ENCODE measurements at places on chromosomes 6 and 20. TPM values are rescaled to one million over a fixed set of nuclear protein-coding genes. Genes with fewer than 3 reads are reported as not detected.
A peak's percentile ranks its signal among the peaks of the same experiment; 100 is the strongest.

- no peak for DNase-seq
Measured at GRCh38 chr6:138038142-138038870, 68.9 kb downstream of the PERP start.

The TTI1 gene
- 22.4 TPM for total RNA-seq

DNA sequence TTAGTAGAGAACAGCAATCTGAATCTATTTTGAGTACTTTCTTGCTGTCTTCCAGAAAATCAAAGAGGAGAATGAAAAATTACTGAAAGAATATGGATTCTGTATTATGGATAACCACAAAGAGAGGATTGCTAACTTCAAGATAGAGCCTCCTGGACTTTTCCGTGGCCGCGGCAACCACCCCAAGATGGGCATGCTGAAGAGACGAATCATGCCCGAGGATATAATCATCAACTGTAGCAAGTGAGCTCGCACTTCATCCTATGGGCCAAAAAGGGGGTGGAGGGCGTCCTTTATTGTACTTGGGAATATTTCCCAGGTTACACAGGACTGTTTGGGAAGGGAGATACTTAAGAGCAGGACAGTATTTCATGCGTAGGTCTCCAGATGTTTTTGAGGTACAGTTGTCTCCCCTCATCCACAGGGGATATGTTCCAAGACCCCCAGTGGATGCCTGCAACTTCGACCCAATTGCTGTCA lies 37.3 kb upstream of the PLCG1 start:
- DNase-seq = no peak

DNA sequence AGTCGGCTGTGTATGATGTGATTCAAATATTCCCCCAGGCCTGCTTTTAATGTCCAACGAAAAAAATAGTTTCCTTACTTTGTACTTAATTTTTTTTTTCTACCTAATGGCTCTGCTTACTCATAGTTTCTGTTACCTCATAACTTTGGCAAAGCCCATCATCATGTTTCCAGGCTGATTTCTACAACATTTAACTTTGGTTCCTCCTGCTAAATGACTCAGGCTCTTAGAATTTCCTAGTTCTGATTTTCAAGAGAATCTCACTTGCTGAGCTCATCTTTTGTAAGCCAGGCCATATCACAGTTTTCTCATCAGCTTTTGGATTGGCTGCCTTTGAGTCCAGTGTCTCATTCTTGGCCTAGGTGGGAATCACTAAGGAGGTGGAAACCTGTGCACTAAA lies 323.1 kb downstream of the HDGFL1 start:
- peak; percentile 92 for DNase-seq

DNA sequence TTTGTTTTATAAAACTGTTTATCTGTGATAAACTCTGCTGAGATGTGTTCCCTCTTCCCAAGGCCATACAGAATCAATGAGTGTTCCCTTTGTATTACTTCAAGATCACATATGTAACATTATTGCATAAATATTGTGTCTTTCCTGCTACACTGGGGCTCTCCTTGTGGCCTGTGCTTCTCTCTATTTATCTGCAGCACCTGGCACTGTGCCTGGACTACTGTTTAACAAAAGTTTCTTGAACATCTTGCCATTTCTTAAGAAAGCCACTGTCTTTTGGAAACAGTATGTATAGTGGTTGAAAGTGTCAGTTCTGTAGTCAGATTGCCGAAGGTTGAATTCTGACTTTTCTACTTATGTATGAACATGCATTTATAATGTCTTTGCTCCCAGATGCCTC lies 169.0 kb upstream of the SCGN start:
- DNase-seq = no peak

- no peak for DNase-seq
Measured at GRCh38 chr6:13273202-13273930, 55.0 kb downstream of the TBC1D7 start.

The TMEM151B gene
- not detected for total RNA-seq

DNA sequence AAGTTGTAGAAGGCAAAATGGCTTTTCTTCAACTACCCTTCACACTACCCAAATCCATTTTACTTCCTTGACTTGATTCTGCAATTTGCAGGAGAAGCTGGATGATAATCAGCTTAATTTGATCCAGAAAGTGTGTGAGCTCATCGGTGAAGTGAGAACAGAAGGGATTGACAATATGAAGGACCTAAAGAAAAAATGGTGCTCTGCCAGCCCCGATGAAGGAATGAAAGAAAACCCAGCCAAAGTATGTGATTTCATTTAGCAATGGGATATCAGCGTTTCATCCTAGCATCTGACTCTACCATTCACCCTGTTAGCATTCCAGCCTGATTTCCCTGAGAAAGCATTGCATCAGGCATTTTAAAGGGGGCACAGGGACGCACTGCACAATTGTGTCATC lies 41.5 kb downstream of the CD164 start:
- DNase-seq = no peak

GRCh38 chr6:27829453-27830211 lies 82.6 kb downstream of the OR2B2 start:
- DNase-seq = no peak

GRCh38 chr6:79188107-79188506 lies 46.4 kb downstream of the HMGN3 start:
- no peak for DNase-seq

DNA sequence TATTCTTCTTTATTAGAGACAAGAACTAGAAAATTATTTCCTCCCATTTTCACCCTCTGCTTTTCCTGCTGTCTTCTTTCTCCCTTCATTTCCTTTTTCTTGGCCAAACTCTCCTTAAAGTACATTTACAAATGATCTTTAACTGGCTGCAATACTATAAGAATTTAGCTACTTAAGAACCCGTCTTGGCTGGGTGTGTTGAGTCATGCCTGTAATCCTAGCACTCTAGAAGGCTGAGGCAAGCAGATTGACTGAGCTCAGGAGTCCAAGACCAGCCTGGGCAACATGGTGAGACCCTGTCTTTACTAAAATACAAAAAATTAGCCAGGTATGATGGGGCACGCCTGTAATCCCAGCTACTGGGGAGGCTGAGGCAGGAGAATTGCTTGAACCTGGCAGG lies 39.3 kb upstream of the SRPK1 start:
- no peak for DNase-seq

GRCh38 chr6:142329486-142330113 lies 27.8 kb downstream of the ADGRG6 start:
- DNase-seq = no peak

The SYCP2 gene
- total RNA-seq = 0.35 TPM

DNA sequence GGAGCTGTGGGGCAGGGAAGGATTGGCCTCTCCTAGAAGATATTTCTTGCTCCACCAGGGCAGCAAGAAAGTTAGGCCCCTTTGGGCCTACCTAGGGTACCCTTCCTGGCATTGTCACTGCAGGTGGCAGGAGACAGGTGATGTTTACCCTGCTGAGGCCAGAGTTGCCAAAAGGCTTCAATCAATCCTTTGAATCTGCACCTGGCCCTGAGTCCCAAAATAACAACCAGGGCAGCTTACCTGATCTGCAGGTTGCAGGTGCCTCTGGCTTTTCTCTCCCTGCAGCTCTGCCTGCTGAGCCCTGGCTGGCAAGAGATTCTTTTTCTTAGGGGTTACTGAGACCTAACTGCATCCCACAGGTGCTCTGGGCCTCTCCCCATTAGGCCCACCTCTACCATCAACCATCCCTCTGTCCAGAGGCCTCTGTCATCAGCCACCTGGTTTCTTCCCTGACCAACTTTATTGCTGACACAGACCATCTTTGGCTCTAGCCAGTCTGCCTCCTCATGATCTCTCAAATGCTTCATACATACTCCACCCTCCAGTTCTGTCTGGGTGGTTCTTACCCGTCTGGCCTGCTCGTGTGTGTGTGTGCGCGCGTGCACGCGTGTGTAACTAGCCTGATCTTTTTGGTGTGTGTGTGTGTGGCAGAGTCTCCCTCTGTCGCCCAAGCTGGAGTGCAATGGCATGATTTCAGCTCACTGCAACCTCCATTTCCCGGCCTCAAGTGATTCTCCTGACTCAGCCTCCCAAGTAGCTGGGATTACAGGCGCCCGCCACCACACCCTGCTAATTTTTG lies 13.7 kb downstream of the BCL2L1 start:
- DNase-seq = no peak

The LHFPL5 gene
- total RNA-seq = not detected

GRCh38 chr20:47351643-47352331 lies 4.7 kb downstream of the ZMYND8 start:
- peak; percentile 25 for DNase-seq

The SIRPA gene
- total RNA-seq = 6.1 TPM

GRCh38 chr6:53691252-53691651 lies 25.7 kb upstream of the KLHL31 start:
- DNase-seq = no peak

The BPI gene
- not detected for total RNA-seq

DNA sequence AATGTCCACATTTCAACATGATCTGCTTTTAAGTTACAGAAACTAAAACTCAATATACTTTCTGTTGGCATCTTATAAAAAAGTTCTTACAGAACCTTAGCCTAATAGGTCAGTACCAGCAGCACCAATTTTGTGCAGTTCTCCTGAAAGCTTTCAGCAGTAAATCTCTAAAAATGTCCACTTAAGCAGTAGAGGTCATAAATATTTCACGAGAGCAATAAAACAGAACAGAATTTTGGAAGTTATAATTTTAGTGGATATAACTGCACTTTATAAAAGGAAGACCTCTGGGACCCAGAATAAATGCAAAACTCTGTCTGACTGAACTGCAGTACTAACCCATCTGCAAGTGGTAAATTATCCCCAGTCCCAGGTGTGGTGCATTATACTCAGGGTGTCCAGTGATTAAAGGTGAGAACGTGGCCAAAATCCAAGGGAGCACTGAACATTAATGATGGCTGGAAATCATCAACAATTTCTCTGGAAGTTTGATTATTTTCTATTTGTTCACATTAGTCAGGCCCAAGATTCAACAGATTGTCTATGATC lies 172.6 kb upstream of the RSPO3 start:
- no peak for DNase-seq

- peak; percentile 78 for DNase-seq
Measured at GRCh38 chr6:111992851-111993250, 61.1 kb upstream of the CCN6 start.

- DNase-seq = no peak
Measured at GRCh38 chr6:158121335-158121734, 46.7 kb downstream of the SERAC1 start.

GRCh38 chr6:127291495-127291894 lies 24.8 kb downstream of the RNF146 start:
- no peak for DNase-seq

The ANKEF1 gene
- total RNA-seq = 7.4 TPM

- DNase-seq = no peak
Measured at GRCh38 chr20:45301824-45302271, 4.8 kb upstream of the RBPJL start.

- no peak for DNase-seq
Measured at GRCh38 chr6:168016721-168017525, 19.5 kb downstream of the KIF25 start.

GRCh38 chr20:39773380-39774000 lies 811.3 kb downstream of the DHX35 start:
- no peak for DNase-seq

DNA sequence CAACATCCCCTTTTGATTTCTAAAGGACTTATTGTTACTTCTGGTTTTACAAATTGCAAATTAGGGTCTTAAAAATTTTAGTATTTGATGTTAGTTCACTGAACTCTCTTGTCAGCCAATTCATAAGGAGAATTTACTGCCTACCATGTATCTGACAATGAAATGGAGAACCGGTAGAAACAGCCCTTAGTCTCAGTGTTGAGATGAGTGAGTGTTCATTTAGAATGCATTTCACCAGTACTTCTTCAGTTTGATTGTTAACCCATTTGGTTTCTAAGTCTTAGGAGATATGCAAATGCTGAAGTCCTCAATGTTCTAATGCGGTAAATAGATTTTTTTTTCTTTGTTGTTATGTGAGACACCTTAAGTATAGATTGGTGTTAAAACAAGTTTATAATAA lies 616.3 kb upstream of the FLRT3 start:
- DNase-seq = no peak

The FNDC1 gene
- total RNA-seq = not detected

DNA sequence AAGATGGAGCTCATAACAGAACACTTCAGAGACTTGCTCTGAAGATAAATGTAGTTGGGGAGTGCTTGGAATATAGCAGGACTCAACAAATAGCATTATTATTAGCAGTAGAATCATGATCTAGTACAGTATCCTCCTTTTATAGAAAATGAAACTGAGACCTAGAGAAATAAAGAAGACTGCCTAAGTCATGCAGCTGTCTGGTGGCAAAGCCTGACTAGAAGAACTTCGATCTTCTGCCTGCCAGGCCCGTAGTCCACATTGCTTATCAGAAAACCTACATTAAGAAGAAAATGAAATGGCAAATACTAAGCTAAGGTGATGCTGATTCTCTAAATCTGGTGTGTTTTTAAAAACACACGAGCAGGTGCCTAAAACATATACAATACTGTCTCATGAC lies 46.4 kb upstream of the DST start:
- DNase-seq = no peak

The SLC35F1 gene
- total RNA-seq = 0.05 TPM

DNA sequence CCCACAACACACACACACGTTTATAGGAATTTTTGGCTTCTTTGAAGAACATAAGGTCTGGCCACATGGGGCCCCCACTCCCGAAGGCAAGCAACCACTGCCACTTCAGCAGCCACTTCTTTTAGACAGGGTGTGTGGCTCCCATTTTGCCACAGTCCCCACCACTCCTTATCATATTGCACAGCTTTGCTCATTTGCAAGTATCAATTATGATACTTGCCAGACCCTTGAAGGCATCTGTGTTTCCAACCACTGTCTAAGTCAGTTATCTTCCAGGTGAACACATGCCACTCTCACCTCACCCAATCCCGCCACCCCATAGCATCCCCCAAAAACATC lies 73.1 kb downstream of the NOL4L start:
- DNase-seq = no peak

DNA sequence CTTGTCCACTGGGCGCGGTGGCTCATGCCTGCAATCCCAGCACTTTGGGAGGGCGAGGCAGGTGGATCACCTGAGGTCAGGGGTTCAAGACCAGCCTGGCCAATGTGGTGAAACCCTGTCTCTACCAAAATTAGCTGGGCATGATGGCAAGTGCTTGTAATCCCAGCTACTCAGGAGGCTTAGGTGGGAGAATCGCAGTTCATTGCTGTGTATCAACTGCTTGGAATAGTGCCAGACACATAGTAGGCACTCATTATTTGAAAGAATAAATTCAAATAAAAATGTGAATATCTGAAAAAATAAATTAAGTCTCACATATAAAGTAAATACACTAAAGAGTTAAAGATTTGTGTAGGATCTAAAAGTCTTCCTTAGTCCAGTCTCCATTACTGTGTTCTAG lies 1.9 kb downstream of the PAK1IP1 start:
- no peak for DNase-seq

- no peak for DNase-seq
Measured at GRCh38 chr6:26235302-26235670, 129.7 kb upstream of the BTN3A2 start.

The MEP1A gene
- total RNA-seq = not detected

The BMP7 gene
- total RNA-seq = 0.03 TPM

DNA sequence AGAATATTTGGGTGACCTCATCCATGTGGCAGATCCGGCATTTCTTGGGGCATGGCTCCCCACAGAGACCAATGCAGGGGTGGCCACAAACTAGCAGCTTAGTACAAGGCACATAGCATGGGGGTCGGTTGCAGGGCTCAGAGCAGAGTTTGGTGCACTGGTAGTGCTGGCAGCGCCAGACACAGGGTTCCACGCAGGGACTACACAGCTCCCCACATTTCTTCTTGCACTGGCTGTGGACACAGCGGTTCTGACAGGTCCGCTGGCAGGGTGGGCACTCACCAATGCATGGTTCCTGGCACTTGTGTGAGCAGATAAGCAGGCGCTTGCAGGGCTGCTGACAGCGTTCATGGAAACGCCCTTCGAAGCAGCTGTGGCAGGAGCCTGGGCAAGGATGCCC lies 29.1 kb downstream of the DDX27 start:
- no peak for DNase-seq

The TRIM31 gene
- 0.03 TPM for total RNA-seq

The FOXA2 gene
- 4.2 TPM for total RNA-seq
